Stimulated activated CD4-positive, alpha-beta T cell treated with anti-CD3 and anti-CD28 coated beads, TNF-alpha, amount 100 ng/mL, for 24 hours (primary cell): ENCODE measurements at places on chromosomes 16 and 17.

GRCh38 chr17:71380535-71380934 is 740.3 kb upstream of the SOX9 start:
- no peak for DNase-seq

DNA sequence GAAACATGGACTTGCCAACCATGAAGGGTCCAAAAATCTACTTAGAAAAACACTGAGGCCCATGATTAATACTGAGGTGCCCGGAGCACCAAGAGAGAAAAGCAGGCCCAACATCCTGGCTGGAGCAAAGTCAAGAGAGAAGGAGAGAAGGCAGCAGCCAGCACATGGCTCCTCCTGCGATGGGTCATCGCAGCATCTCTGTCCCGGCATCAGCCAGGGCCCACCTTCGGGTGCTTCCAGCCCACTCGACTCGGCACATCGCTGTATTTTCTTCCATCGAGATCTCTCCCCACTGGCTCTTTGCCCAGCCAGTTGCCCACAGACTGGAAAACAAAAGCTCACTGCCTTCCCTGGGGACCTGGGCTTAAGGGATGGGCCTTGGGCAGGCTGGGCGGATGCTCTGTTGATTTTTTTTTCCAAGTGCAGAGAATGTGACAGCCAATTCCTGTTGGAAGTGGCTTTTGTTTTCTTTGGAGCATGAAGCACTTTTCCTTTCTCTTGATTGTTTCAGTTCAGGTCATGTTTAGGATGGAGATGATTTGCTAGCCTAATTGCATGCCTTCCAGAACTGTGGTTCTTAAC is 58.1 kb downstream of the CYB5B start:
- DNase-seq = no peak

- no peak for DNase-seq
Measured at GRCh38 chr16:25066426-25066746, 45.2 kb upstream of the LCMT1 start.

- DNase-seq = no peak
Measured at GRCh38 chr17:63405741-63406261, 40.3 kb downstream of the CYB561 start.

DNA sequence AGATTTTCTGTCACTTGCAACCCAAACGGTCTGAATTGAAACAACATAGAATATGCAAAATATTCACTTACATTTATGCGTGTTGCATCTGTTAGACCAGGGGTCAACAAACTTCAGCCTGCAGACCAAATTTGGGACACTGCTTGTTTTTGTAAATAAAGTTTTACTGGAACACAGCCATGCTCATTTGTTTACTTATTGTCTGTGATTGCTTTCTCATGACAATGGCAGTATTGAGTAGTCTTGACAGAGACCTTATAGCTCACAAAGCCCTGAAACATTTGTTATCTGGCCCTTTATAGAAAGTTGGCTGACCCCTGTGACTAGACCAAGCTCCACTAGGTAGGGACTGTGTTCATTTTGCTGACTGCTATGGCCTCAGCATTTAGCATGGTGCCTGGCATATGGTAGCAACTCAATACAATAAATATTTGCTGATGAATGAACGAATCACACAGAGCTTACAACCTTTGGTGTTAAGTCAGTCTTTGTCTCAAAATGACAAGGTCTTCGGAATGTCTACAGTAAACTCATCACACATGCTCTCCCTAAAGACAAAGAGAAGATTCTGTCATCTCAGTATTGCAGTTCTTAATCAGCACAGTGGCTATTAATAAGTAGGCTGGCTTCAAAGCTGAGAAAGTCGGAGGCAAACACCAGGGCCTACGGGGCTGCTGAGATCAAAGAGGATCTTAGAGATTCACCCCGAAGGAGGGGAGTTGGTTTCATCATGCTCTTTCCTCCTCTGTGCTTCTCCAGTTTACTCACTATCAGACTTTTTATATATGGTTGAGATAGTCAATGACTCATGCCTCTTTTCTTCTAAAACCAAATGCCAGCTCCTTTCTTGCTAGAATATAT is 95.2 kb upstream of the AXIN2 start:
- DNase-seq = peak; percentile 6

DNA sequence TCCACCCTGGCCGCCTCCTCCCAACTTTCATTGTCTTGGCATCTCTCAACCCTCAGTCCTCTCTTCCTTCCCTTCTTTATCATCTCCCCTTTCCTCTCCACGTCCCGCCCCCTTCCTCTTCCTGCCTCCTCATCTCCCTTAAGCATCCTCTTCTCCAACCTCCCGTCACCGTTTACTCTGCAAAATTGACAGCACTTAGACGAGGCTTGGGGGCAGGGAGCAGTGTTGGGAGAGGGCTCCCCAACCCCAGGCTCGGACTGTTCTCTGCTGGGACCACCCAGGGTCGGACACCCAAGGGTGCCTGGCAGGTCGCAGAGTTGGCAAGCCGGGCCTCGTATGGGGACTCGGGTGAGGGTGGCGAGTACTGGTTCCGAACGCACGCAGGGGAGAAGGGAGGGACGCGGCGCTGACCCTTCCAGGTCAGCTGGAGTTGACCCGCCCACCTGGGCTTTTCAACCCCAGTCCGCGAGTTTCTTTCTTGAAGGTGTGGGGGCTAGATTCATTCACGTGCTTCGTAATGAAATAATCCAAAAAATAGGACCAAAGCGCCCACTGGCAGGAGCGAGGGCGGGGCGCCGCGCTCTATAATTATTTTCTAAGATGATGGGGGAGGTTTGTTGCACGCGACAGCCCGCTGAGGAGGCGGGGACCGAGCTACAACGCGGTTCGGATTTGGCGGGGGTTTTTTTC is 775 bp upstream of the PAGR1 start:
- no peak for DNase-seq

DNA sequence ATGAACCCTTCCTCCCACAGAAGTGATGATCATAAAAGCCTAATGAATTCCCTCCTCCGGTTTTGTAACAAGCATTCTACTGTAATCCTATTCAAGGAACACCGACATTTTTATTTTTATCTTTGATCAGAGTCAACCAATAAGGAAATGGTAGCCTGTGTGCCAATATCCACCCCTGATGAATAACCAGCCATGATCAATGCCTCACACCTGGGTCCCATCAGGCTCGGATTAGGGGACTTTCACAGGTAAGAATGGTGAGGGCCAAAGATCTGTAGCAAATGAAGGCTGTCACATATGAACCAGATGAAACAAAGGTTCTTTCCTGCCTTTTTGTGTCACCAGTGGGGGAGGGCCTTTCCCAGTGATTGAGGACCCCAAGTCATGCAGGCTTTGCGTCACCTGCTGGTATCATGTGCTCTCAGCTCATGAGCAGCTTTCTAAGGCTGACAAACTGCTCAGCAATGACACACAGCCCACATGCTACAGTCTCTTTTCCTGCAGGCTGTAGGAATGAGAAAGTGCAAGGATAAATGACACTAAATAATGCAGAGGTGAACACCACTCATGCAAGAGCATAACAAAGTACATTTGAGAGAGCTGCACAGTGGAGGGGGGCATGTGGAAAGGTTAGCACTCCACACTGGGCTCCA is 34.9 kb downstream of the TOM1L2 start:
- no peak for DNase-seq
